ENCODE measurements at places on chromosomes 6 and 20. TPM values are rescaled to one million over a fixed set of nuclear protein-coding genes. Genes with fewer than 3 reads are reported as not detected.

The HINT3 gene
- 11.2 TPM for total RNA-seq

The ID4 gene
- total RNA-seq: 1.3 TPM

The ZSCAN31 gene
- 5.0 TPM for total RNA-seq

The ADGRB3 gene
- not detected for total RNA-seq

The GSTA1 gene
- 0.28 TPM for total RNA-seq

The CRISP3 gene
- 0.09 TPM for total RNA-seq

The ENPP3 gene
- total RNA-seq: not detected

The GRM1 gene
- 0.65 TPM for total RNA-seq

The SLC22A7 gene
- not detected for total RNA-seq

The CCN2 gene
- 16.1 TPM for total RNA-seq

The NHLRC1 gene
- 1.8 TPM for total RNA-seq

The ANGPT4 gene
- not detected for total RNA-seq

The SLC24A3 gene
- total RNA-seq: 0.09 TPM

The TUBB1 gene
- total RNA-seq: not detected

The ARMH2 gene
- not detected for total RNA-seq

The GPLD1 gene
- total RNA-seq: 0.74 TPM

The MARCKS gene
- 66.0 TPM for total RNA-seq

The NKX2-4 gene
- not detected for total RNA-seq

The PPIL6 gene
- total RNA-seq: 2.0 TPM

The CYP39A1 gene
- total RNA-seq: 2.4 TPM

The ZNF165 gene
- 2.5 TPM for total RNA-seq

The PTGIS gene
- not detected for total RNA-seq

The LIN28B gene
- total RNA-seq: not detected

The ZNF292 gene
- total RNA-seq: 5.2 TPM

The PGC gene
- not detected for total RNA-seq

The COMMD7 gene
- total RNA-seq: 23.6 TPM

The TENT5A gene
- 3.3 TPM for total RNA-seq

The C20orf141 gene
- not detected for total RNA-seq

The PTCRA gene
- total RNA-seq: not detected

The IPCEF1 gene
- total RNA-seq: 0.07 TPM

The RNF182 gene
- total RNA-seq: not detected

The PRSS16 gene
- 7.6 TPM for total RNA-seq

The SLCO4A1 gene
- total RNA-seq: 4.0 TPM

The TRDN gene
- not detected for total RNA-seq

The TRIM31 gene
- total RNA-seq: not detected

The TNFRSF6B gene
- total RNA-seq: 31.8 TPM

The CTAGE9 gene
- not detected for total RNA-seq

The ZNF184 gene
- 2.6 TPM for total RNA-seq

The GTPBP2 gene
- 28.0 TPM for total RNA-seq

The BPIFB2 gene
- not detected for total RNA-seq

The OR2B6 gene
- total RNA-seq: not detected

The CCN5 gene
- total RNA-seq: 0.63 TPM

The SLX4IP gene
- total RNA-seq: 3.5 TPM

The CDC40 gene
- 9.7 TPM for total RNA-seq

The PLA2G7 gene
- 0.51 TPM for total RNA-seq

The CST7 gene
- total RNA-seq: not detected

The SLC17A2 gene
- total RNA-seq: not detected

The BPI gene
- total RNA-seq: not detected

Measured in airway epithelial cell (primary cell).